ENCODE measurements at places on chromosomes 7 and 10. TPM values are rescaled to one million over a fixed set of nuclear protein-coding genes. Genes with fewer than 3 reads are reported as not detected.

- DNase-seq = no peak
Observed at GRCh38 chr10:59901470-59901869, 4.9 kb downstream of the CCDC6 start.

DNA sequence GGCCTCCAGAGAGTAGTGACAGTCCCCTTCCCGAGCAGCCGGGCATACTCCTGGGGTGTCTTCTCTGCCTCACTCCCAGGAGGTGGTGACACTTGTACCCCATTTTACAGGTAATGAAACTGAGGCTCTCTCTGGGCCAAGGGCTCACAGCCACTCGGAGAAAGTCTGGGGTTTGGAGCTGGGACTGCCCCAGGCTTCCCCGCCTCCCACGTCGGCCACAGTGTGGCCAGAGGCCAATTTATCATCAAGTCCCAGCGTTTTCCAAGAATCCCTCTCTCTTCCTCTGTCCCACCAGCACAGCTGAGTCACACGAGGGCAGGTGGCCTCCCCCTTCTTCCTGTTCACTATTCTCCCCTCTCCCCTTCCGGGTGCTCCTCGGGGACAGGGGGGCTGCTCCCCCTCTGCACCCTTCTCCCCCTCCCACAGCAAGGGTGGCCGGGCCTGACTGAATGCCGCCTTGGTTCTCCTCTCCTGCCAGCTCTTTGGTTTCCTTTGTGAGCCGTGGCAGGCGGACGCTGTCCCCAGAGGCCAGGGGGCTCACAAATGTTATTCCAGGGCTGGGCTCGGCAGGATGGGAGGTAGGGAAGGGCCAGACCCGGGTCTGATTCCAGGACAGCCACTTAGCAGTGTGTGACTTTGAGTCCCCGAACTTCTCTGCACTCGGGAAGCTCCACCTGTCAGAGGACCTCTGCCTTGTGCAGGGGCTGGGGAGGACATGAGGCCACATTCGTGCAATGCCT lies 17.7 kb downstream of the CLIP2 start:
- peak; percentile 16 for DNase-seq

DNA sequence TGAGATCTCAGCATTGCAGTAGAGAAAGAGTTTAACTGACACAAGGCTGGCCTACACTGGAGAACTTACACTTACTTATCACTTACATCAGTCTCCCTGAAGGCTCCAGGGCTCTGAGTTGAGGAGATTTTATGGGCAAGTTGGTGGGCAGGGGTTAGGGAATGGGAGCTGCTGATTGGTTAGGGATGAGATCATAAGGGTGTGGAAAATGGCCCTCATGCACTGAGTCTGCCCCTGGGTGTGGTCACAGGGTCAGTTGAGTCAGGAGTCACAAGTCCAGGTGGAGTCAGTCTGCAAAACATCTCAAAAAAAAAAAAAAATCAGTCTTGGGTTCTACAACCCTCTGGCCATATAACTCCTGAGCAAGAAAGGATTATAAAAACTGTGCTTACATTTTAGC lies 60.5 kb downstream of the PPP1R17 start:
- DNase-seq = no peak

GRCh38 chr10:4526311-4526731 lies 299.7 kb upstream of the AKR1E2 start:
- DNase-seq = no peak

Gene PMS2
- 16.3 TPM for total RNA-seq

Gene AKR1C2
- not detected for total RNA-seq

DNA sequence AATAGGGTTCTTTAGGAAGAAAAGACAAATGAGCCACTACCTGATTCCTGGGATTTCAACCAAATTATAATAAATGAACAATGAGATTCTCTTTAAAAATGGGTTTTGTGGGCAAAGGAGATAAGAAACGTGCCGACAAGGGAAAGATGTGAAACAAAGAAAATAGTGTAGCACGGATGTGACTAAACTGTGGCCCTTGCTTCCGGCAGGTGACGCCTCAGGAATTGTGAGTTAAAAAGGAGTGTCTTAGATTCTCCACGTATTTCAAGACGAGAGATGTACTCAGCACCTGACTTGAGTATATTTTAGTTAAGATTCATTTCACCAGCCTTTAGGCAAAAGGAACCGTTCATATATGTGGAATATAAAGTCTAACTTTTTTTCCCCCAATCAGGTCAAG lies 75.9 kb downstream of the DNAH11 start:
- DNase-seq = no peak

DNA sequence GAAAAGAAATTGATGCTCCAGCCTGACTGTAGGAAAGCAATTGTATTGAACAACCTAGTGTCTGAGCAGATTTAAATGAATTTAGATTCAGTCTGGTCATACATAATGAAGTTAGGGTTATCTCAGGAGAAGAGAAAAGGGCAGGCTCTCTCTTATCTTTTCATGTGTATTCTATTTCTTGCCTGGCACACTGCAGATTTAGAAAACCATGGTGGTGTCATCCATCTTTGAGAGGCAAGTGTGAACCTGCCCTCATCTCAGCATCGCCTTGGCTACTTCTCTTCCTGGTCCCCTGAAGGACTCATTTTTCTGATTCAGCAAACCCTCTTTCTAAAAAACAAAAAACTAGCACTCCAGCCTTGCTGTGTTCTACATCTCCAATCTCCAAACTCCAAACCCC lies 137.7 kb downstream of the LRRC4 start:
- DNase-seq = no peak

- no peak for DNase-seq
Observed at GRCh38 chr7:38929460-38930171, 20.6 kb upstream of the VPS41 start.

DNA sequence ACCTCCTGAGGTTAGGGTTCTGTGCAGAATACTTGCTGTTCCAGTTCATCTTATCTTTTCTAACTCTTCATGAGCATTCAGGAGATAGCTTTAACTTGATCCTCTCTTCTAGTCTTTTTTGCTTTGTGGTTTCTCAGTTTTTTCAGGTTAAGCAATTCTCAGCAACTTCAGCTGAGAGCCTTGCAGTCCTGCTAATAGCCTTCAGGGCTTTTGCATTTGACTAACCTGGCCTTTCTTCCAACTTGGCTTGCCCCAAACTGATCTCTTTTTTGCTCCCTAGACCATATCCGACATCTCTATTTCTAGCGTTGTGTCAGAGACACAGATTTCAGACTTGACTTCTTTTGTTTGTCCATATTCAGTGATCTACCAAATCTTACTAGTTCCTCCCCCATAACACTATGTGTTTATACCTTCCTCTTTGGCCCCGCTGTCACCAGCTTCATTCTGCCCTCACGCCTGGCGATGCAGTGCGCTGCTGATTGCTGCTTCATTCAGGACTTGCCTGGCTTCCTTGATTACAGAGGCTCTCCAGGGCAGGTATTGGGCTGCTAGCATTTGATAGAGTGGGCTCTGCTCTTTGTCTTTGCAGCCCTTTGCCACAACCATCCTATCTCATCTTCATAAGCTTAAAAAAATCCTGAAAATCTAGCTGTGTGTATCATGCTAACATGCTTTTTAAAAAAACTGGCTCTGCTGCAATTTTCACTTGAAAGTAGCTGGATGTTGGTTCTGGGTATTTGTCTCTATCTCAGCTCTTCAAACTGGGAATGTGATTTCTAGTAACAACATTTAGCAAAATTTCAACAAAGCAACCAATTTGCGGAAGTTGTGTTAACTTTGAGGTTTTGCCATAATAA lies 9.6 kb downstream of the CUL1 start:
- DNase-seq = no peak

DNA sequence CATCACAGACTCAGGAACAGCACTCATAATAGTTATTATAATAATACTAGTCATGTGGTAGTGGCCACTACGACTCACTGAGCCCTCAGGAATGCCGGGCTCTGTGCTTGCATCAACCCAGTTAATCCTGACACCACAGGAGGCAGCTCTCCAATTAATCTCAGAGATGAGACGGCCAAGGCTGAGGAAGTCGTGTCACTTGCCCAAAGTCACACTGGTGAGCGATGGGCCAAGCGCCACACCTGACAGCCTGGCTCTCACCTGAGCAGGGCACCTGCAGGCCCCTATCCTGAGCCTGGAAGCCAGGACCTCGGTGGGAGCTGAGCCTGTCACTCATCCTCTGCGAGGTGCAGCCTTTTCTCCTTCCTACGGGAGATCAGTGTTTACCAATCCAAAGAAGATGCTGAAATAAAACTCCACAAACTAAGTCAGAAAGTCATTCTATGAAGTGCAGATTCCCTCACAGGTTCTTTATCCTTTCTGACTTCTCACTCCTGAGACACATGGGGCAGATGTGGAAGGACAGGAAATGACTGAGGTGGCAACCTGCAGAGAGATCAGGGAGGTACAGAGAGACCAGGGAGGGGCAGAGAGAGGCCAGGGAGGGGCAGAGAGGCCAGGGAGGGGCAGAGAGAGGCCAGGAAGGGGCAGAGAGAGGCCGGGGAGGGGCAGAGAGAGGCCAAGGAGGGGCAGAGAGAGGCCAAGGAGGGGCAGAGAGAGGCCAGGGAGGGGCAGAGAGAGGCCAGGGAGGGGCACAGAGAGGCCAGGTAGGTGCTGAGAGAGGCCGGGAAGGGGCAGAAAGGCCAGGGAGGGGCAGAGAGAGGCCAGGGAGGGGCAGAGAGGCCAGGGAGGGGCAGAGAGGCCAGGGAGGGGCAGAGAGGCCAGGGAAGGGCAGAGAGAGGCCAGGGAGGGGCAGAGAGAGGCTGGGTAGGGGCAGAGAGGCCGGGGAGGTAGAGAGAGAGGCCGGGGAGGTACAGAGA lies 38.5 kb downstream of the VIPR2 start:
- DNase-seq = no peak

Gene EFCAB10
- 0.28 TPM for total RNA-seq

Data from endothelial cell (in vitro differentiated cells).